ENCODE measurements at places on chromosomes 1 and 21.

GRCh38 chr1:154454386-154455120, 47.5 kb upstream of the TDRD10 start:
- DNase-seq, result no peak

GRCh38 chr1:53700776-53701175, 38.2 kb downstream of the GLIS1 start:
- no peak for DNase-seq

DNA sequence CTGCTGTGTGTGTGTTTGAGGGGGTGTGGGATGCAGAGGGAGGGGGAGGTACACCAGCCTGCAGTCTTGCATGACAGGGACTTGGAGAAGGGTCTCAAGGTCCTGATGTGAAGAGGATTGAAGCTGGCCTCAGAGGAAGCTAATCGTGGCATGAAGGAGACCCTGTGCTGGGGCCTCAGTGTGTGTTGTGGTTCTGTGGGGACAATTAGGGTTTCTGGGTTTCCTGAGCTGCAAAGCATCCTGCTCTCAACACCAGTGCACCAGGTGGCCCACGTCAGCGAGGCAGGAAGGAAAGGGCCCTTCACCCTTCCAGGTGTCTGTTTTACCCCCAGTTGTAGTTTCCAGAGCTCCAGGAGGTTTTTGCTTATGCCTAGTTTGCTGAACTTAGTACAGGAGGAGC, 52.8 kb downstream of the TENT5C start:
- DNase-seq, result no peak

GRCh38 chr1:20197329-20197791, 11.0 kb upstream of the PLA2G2C start:
- no peak for DNase-seq

GRCh38 chr1:229043115-229043514, 227.8 kb upstream of the RAB4A start:
- no peak for DNase-seq
